A549 treated with DMSO at 1 μM for 4 hours (cell line): ENCODE measurements at places on chromosomes 13 and 19. TPM values are rescaled to one million over a fixed set of nuclear protein-coding genes. Genes with fewer than 3 reads are reported as not detected.

CBLC gene
- not detected in 5 replicates for total RNA-seq

SERTAD1 gene
- total RNA-seq = 28.4 to 43.3 TPM (median 31.7 TPM) in 5 replicates

CCL25 gene
- not detected in 5 replicates for total RNA-seq

KLHL1 gene
- total RNA-seq = not detected in 5 replicates

MTUS2 gene
- 0.01 TPM in 2 of 5 replicates, not detected in the others for total RNA-seq

DOCK6 gene
- total RNA-seq = 8.1 to 9.7 TPM (median 8.8 TPM) in 5 replicates

FPR3 gene
- not detected in 5 replicates for total RNA-seq

NTN5 gene
- 0.14 to 0.26 TPM (median 0.17 TPM) in 4 of 5 replicates, not detected in the other for total RNA-seq

ZNF723 gene
- not detected in 5 replicates for total RNA-seq

GNA15 gene
- 0.08 to 0.11 TPM (median 0.09 TPM) in 4 of 5 replicates, not detected in the other for total RNA-seq

ZNF429 gene
- not detected in 5 replicates for total RNA-seq

ENOX1 gene
- 0.53 to 0.91 TPM (median 0.70 TPM) in 5 replicates for total RNA-seq

REX1BD gene
- 37.0 to 53.9 TPM (median 50.4 TPM) in 5 replicates for total RNA-seq

LIG4 gene
- total RNA-seq = 4.2 to 5.2 TPM (median 4.7 TPM) in 5 replicates

FFAR1 gene
- not detected in 5 replicates for total RNA-seq

CYP4F12 gene
- 1.4 to 3.3 TPM (median 1.9 TPM) in 5 replicates for total RNA-seq

MRPL4 gene
- 61.4 to 79.0 TPM (median 69.4 TPM) in 5 replicates for total RNA-seq

LMTK3 gene
- 2.4 to 4.8 TPM (median 3.8 TPM) in 5 replicates for total RNA-seq

C19orf81 gene
- 2.1 to 10.3 TPM (median 9.1 TPM) in 5 replicates for total RNA-seq

FFAR2 gene
- 0.05 TPM in 1 of 5 replicates, not detected in the others for total RNA-seq

CYP4F8 gene
- total RNA-seq = not detected in 5 replicates

NPAS1 gene
- total RNA-seq = 4.2 to 7.4 TPM (median 5.5 TPM) in 5 replicates

KIR2DL3 gene
- total RNA-seq = not detected in 5 replicates

MARK4 gene
- 5.4 to 9.7 TPM (median 7.3 TPM) in 5 replicates for total RNA-seq

ZNF573 gene
- total RNA-seq = 1.7 to 3.1 TPM (median 2.4 TPM) in 5 replicates

CLEC17A gene
- total RNA-seq = not detected in 5 replicates

SIGLEC8 gene
- not detected in 5 replicates for total RNA-seq

CHAMP1 gene
- 18.0 to 25.0 TPM (median 23.8 TPM) in 5 replicates for total RNA-seq

ZNF625 gene
- not detected in 5 replicates for total RNA-seq

GPR12 gene
- total RNA-seq = not detected in 5 replicates

PRR19 gene
- 4.0 to 5.1 TPM (median 4.3 TPM) in 5 replicates for total RNA-seq

PSG1 gene
- 0.21 to 0.52 TPM (median 0.33 TPM) in 5 replicates for total RNA-seq

NXNL1 gene
- not detected in 5 replicates for total RNA-seq
